ENCODE measurements at places on chromosomes 6 and 20.

DNA sequence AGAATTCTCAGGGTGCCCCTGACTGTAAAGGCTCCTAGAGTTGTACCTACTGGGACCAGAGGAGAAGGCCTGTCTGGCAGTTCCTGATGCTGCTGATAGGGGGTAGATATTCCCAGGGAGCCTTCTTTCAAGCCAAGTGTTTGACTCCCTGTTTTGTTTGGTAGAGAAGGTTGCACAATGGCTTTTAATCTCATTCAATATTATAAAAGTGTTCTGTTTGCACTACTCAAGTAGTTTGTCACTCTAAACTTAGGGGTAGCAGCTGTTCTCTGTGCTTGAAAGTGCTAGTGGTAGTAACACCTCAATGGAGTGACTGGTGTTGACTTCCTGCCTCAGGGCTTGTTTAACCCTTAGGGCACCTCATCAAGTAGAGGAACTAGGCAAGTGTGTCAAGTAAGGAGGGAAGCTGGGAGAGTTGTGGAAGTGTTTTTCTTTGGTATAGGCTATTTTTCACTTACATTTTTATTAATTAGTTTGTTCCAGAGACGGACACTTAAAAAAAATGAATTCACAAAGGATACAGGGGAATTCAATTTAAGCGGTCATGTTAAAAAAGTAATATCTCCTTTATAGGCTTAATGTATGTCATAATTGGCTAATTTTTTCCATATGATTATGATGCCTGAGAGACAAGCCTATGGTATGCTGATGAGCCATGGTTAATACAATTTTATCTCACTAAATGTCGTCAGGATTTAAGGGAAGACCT is 38.1 kb downstream of the BICRAL start:
- DNase-seq: no peak

DNA sequence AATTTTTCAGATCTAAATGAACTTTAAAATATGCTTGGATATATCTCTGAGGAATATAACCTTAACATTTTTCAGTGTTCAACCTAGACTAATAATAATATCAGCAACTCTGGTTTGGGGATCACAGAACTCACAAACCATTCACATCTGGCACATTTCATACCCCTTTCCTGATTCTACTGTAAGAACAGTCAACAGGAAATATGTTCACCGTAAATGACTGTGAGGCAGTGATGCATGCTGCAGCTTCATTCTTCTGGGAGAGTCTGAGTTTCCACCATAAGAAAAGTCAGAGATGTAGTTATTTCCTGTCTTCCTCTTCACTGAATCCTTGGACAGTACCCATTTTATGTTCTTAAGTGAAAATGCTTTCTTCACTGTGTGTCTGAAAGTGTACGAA is 134.2 kb upstream of the IFNGR1 start:
- no peak for DNase-seq

DNA sequence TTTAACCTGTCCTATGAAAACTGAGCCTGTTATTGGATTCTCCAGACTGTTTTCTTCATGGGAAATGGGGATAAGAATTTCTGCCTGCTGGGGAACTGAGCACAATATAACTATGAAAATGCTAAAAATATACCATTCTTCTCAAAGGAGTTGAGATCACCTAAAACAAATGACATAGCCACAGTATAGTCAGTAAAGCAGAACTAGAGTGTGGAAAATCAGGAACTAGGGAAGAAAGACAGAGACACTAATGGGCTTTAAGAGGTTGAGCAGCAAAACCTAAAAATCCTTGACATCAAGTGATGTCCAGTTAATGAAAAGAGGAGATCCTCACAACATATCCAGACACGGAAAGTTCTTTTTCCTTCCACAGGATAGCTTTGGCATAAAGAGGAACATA is 215.7 kb upstream of the CST7 start:
- no peak for DNase-seq

GRCh38 chr6:22251348-22251747 is 45.5 kb downstream of the PRL start:
- DNase-seq: no peak

GRCh38 chr20:63255931-63256704 is 1.9 kb upstream of the NKAIN4 start:
- no peak for DNase-seq

- no peak for DNase-seq
Observed at GRCh38 chr20:24773751-24774201, 175.3 kb upstream of the CST7 start.

GRCh38 chr6:139544701-139545057 is 170.2 kb upstream of the CITED2 start:
- DNase-seq: no peak

- no peak for DNase-seq
Observed at GRCh38 chr6:1610497-1611321, 994 bp downstream of the FOXC1 start.

DNA sequence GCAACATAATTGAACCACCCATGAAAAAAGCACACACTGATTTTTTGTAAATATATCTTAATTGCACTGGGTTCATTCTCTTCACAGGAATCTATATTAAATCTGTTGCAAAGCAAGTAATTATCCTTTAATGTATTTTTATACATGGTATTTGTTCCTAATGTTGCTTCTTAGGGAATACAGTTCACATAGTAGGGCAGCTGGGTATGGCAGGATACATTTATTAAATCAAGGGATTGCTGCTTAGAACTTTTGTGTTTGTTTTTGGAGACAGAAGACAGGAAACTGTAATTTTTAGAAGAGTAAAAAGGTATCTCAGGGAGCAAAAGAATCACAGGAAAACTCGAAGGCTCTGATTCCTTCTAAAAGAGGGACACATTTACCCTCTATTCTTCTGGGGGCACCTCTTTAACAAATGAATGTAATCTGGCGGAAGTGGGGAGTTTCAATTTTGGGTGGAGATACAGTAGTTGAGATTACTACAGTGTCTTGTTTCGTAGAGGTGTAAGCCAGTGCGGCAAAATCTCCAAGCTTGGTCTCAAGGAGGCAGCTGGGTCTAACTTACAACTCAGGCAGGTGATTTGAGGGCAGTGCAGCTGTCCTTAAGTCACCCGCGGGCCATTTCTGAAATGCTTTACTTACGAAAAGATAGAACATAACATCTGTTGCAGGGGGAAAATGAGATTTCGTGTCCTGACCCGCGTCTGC is 812 bp upstream of the SMIM13 start:
- DNase-seq: peak; percentile 6

GRCh38 chr20:61938839-61939690 is 126.6 kb downstream of the TAF4 start:
- DNase-seq: no peak

- DNase-seq: no peak
Observed at GRCh38 chr20:37295595-37295994, 6.1 kb downstream of the MANBAL start.

DNA sequence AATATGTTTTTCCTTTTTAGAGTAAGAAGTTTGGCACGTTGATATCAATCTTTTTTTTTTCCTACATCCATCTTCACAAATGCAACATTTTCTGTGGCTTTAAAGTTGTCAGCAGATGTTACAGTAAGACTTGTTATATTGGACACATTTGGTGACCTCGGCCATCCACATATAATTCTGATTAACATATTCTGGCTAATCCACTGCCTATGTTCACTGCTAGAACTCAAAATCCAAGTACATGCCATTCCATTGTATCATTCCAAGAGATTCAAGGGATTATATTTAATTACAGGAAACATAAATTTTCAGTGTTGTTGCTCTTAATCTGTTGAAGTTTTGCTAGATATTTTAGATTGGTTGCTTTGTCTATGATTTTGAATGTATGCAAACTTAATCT is 367.6 kb downstream of the TENT5A start:
- no peak for DNase-seq

- DNase-seq: no peak
Observed at GRCh38 chr6:122722746-122723145, 56.8 kb upstream of the FABP7 start.

- DNase-seq: no peak
Observed at GRCh38 chr6:131492932-131493573, 80.0 kb upstream of the ARG1 start.

DNA sequence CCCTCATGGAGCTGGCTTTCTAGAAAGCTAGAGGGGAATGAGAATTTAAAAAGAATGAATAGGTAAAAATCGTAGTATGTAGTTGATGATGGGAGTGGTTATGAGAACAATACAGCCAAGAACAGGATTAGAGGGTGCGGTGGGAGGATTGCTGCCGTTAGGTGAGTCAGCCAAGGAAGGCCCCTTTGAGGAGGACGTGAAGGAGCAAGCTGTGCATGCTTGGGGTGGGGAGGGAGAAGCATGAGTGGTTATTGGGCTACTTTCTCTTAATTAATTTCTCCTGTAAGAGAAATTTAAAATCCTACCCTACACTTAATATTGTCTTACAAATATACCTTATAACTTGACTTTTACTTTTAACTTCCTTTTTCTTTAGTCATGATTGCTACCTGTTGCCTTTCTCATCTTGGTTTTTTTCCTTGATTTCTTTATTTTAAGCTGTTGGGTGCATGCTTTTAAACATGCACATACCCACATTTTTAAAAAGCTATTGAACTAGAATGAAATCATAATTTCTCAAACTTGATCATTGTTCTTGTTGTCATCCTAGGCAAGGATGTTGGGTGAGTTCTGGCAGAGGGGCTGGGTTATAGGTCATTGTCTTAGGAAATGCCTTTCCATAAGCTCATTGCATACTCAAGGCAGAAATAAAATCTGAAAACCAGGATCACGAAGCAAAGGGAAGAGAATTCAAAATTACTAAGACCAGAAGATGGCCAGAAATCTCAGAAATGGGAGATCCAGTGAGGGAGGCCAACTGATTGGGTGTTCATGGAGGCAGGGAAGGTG is 114.5 kb downstream of the TCP11 start:
- DNase-seq: no peak

- no peak for DNase-seq
Observed at GRCh38 chr20:21936261-21936660, 230.8 kb downstream of the PAX1 start.

GRCh38 chr6:35007016-35007415 is 118.0 kb downstream of the ANKS1A start:
- no peak for DNase-seq

- no peak for DNase-seq
Observed at GRCh38 chr6:129598244-129599187, 111.5 kb downstream of the ARHGAP18 start.

DNA sequence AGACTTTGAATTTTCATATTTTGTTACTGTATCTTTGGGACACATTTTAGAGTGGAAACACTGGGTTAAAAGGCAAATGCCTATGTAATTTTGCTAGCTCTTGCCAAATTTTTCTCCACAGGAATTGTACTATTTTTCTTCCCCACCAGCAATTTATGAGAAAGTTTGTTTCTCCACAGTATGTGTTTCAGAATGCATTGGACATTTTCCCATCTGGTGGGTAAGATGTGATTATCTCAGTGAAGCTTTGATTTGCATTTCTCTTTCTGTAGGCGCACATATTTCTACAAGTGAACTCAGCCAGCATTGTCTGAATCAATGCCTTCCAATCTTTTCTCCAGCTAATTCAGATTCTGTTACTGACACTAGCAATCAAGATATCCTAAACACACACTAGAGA is 157.8 kb downstream of the RCAN2 start:
- no peak for DNase-seq

GRCh38 chr6:53360093-53360912 is 11.6 kb upstream of the ELOVL5 start:
- DNase-seq: no peak

DNA sequence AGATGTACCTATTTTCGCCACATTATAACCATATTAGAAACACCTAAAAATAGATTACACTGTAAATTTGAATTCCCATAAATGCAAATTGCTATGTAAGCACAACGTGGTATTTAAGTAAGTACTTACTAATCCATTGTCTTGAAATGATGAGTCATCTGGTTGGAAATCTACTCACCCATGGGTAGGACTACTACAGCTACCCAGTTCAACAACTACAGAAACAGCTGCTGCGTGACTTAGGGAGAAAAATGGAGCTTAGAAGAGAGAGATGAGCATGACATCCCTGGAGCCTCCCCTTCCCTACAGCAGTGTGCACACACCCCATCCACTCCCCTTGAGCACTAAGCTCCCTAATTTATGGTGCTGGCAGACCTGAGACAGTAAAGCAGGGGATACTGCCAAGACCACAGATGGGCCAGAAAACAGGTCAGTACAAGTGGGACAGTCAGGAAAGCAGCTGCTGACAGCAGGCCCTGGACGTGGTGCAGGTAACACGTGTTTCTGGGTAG is 26.9 kb downstream of the RRAGD start:
- no peak for DNase-seq

DNA sequence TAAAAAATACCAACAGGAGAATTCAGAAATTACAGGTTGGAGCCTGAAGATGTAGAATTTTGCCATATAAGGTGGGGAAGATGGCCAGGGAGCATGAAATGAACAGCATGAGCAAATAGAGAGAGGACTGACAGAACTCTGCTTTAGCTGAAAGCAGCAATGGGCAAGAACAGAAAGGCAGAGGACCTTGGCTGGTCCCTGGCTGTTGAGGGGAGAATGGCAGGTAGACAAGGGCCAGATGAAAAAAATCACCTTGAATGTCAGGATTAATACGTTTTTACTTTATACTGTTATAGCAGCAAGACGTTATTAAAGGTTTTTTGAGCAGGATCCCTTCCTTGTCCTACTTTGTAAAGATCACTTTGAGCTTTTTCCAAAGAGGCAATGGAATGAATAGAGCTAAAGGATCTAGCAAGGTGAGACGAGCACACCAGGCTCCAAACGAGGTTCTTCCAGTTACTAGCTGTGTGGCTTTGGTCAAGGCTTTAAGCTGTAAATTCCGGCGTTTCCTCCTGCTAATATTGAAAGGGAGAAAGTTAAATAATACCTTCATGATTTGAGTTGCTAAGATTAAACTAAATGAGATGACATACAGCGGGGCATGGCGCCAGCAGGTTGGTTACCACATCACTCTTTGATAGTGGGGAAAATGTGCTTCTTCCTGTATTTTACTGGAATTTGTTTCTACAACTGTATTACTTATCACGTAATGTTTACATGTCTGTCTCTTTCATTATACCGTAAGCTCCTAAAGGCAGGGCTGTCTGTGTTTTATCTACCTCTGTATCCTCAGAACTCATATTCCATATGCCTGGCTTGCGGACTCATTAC is 776 bp downstream of the PPIL1 start:
- no peak for DNase-seq

DNA sequence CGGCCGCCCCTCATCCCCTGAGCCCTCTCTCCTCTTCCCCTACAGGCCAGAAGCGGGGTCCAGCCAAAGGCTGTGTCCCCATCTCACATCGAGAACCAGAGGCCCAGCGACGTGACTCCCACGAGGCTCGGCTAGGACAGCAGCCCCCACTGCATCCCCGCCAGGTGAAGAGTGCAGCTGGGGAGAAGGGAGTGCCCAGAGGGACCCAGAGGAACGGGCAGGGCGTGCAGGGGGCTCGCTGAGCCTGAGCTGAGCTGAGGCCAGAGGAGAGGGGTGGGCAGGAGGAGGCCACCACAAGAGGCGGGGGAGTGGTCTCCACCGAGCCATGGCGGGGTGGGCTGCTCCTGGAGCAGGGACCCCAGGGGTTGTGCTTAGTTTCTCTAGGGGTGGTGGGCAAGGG is 32.6 kb downstream of the KCNQ2 start:
- DNase-seq: no peak

- no peak for DNase-seq
Observed at GRCh38 chr20:34883087-34883688, 6.8 kb downstream of the ACSS2 start.
